ENCODE measurements at places on chromosomes 1 and 21.
A peak's percentile ranks its signal among the peaks of the same experiment; 100 is the strongest.

DNA sequence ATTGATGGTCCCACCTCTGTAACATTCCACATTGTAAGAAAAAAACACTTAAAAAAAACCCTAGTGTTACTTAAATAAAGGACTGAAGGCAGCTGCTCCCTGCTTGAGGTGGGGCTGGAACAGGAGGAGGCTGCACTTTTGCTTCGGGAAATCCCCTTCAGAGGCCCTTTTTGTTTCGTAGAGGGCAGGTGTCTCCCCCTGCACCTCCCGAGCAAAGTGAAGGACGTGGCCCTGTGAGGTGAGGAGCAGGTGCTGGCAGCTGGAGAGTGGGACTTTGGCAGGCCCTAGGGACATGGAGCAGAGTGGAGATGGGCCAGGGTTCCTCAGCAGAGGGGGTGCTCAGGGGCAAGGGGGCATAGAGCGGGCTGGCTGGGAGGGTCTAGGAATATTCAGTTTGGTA lies 33.4 kb upstream of the WNT4 start:
- DNase-seq, result no peak

DNA sequence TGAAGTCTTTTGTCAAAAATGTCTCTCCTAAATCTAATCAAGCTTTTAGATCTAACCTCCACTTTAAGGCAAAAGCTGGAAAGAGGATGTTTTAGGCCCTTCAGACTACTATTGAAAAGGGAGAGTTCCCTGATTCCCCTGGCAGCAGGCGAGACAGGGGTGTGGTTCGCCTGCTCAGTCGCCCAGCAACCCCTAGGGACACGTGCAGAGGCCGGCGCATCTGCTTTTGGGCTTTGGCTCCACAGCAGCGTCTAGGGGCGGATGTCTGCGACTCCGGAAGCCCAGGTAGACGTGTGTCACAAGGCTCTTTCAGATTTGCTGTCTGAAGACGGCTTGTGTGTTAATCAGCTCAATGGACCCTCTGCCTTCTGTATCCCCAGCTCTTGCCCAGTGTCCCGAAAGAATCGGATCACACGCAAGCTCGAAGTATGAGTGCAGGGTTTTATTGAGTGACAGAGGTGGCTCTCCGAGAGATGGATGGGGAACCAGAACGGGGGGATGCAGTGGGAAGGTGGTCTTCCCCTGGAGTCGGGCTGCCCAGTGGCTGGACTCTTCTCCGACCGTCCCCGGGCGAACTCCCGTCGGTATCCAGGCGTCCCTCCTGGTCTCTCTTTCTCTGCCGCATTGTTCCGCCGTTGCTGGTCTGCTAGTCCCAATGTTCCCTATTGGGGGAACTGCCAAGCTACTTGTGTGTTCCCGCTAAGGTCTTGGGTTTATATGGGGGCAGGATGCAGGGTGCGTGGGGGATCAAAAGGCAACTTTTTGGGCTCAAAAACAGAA lies 45.5 kb downstream of the OLFML2B start:
- no peak for DNase-seq

GRCh38 chr1:237115035-237115434 lies 73.1 kb downstream of the RYR2 start:
- DNase-seq, result no peak

GRCh38 chr1:118979754-118980575 lies 8.2 kb downstream of the TBX15 start:
- no peak for DNase-seq

DNA sequence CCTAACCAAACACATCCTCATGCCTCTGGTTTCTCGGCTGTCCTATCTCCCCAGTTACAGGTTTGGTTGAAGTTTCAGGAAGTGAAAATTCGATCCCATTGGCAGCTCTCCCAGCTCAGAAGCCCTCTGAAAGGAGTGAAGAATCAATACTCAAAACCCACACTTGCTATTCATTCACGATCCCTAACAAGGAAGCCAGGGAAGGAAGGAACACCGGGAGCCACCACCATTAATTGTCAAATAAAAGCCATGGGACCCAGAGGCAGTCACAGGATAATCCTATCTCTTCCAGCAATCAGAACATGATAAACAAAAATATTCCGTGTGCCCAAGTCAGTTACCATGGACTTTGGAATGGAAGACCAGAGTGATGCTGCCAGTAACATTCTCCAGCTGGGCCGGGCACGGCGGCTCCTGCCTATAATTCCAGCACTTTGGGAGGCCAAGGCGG lies 7.0 kb downstream of the TMPRSS2 start:
- no peak for DNase-seq

DNA sequence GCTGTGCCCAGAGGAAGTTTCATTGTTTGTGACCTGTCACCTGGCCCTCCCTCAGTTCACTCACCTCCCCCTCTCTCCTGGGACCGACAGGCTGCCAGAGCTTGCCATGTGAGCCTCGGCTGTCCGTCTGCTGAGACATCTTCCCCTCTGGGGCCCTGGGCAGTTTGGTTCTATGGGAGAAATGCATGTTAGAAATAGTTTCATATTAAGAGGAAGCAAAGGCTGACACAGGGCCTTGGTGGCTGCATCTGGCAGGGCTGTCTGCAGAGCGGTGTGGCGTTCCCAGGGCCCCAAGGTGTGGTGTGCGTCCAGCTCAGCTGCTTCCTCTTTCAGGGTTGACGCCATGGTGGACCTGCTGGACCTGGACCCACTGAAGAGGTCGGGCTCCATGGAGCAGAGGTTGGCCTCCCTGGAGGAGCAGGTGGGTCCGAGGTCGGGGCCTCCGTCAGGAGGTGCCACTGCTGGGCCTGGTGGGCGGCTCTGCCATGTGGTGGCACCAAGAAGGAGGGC lies 31.9 kb upstream of the LRRC3 start:
- no peak for DNase-seq

- no peak for DNase-seq
Observed at GRCh38 chr21:15282665-15283064, 217.9 kb upstream of the NRIP1 start.

DNA sequence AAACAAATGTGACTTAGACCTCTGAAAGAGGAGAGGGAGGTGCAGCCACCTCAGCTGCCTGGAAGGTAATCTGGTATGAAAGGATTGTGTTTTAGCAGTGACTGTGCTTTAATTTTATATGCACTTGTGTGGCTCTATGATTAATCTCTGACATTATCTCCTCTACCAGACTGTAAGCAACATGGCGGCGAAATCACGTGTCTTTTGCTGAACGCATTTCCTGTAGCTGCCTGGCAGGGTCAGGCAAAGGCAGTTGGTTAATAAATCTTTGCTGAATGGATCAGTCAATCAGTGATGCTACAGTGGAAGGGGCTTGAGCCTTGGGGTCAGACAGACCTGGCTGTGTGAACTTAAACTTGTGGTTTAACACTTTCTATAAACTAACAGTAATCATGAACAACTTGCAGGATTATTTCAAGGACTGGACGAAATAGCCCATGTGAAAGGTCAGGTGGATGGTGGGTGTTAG lies 96.9 kb downstream of the ADSS2 start:
- no peak for DNase-seq

- no peak for DNase-seq
Observed at GRCh38 chr1:207047505-207047904, 3.5 kb downstream of the YOD1 start.

DNA sequence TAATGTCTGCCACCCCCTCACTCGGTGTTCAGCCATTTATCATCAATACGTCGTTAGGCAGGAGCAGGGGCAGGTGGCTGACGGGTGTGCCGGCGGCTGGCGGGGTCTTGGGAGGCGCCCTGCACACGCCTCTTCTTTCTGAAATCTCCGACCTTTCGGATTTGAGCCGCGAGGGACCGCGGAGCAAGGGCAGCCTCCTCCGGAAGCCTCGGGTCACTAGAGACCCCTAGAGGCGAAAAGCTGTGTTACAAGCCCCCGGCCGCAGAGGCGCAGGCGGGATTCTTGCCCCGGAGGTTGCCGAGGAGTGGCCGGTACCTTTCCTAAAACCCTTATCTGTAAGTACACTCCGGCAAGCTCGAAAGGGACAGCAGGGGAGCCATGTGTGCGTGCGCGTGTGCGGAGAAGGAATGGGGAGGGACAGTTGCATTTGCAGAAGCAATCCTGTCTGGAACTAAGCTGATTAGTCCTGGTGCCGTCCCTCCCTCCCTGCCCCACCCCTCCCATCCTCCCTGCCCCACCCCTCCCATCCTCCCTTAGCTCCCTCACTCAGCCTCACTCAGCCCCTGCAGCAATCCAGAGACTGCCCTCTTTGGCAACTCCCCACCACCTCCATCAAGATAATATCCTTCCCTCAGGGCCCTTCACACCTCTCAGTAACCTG lies 11.0 kb downstream of the BRINP2 start:
- no peak for DNase-seq

DNA sequence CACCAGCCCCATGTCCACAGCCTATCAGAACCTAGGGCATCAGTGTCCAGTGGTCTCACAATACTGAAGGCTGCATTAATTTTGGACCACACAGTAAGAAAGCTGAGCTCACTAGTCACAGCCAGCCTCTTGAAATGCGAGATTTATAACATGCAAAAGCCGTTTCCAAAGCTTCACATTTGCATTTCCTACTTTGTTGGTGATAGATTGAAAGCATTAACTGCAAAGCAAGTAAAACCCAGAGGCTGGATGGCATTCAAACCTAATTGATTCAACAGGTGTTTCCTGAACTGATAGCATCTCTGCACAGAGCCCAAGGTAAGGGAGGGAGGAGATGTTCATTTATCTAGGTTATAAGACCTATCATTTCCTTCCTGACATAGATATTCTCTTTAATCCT lies 410.1 kb downstream of the OMA1 start:
- no peak for DNase-seq

DNA sequence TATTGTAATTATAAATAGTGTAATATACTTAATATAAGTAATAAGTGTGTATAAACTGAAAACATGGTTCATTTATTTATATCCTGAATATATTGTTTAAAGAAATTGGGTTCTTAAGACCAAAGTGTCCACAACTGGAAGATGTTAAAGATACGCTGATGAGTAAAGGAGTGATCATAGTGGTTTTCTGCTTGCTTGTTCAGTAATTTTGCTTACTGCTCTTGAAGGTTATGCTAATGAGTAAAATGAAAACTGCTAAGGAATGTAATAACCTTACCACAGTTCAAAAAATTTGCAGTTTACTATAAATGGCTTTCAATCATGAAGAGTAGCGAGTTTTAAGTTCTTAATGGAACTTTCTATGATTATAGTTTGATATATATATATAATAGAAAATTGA lies 22.0 kb downstream of the DONSON start:
- no peak for DNase-seq

- no peak for DNase-seq
Observed at GRCh38 chr1:206098242-206098919, 18.8 kb downstream of the AVPR1B start.

DNA sequence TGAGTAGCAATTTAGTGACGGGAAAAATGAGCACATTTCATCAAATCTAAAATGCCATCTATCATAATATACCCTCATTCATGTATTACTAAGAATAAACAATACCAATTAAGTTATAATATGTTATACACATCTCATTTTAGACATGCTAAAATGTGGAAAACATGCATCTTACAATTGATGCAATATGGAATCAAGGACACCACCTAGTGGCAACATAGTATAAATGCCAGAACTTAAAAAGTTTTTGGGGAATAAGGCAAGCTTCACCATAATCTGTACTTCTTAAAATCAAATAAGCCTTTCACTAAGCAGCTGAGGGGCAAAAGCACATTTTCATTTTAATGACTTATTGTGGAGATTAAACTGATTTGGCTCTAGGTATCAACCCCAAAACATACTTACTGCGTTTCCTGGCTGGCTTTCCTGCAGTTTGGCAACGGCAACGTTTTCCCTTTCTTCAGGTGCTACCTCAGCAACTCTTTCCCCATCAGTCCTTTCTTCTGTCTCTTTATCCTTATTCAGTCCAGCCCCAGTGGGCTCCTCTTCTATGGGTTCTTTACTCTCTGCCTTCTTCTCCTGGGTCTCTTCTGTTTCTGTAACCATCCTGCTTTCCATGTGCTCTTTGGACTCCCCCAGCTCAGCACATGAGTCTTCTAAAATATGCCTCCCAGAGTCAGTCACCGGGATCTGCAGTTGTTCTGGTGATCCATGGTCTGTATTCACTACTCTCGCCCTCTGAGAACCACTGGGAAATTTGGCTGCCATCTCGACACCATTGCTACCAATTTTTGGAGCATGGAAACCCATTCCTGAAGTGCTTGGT lies 11.4 kb downstream of the SDE2 start:
- no peak for DNase-seq

- no peak for DNase-seq
Observed at GRCh38 chr1:170133766-170134495, 11.8 kb upstream of the NTMT2 start.

- DNase-seq, result no peak
Observed at GRCh38 chr1:70863239-70863638, 184.4 kb downstream of the PTGER3 start.

DNA sequence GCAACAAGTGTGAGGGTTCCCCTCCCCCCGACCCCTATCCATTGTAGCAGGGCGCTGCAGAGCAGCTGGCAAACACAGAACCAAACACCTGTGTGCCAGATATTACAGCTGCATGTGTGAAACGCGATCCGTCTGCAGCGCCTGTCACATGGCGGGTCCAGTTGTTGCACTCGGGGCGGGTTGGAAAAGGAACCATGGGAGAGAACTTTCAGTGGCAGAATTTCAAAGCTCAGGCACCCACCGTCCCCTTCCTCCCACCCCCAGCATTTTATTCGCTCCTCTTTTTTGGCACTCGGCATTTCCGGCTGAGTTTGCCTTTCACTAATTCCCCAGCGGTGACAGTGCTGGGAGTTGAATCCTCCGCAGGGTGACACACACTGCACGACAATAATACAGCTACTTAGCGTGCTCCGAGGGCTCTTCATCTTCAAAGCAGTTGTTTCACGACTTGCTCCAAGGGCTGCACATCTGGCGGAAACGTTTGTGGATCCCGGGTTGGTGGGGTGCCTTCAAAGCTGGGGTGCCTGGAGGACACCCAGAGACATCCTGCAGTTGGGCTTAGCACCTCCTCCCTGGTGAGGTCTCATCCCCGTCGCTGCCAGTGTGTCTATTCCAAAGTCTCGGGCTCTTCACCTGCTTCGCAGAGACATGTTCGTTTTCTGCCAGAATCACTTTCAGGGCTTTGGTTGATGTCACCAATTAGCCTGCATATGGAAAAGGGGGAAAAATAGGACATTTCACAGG lies 180.7 kb downstream of the ZBTB18 start:
- no peak for DNase-seq

- DNase-seq, result no peak
Observed at GRCh38 chr1:10613340-10613739, 138.6 kb downstream of the PEX14 start.

- DNase-seq, result peak; percentile 50
Observed at GRCh38 chr1:211260141-211261107, 1.3 kb downstream of the RCOR3 start.

DNA sequence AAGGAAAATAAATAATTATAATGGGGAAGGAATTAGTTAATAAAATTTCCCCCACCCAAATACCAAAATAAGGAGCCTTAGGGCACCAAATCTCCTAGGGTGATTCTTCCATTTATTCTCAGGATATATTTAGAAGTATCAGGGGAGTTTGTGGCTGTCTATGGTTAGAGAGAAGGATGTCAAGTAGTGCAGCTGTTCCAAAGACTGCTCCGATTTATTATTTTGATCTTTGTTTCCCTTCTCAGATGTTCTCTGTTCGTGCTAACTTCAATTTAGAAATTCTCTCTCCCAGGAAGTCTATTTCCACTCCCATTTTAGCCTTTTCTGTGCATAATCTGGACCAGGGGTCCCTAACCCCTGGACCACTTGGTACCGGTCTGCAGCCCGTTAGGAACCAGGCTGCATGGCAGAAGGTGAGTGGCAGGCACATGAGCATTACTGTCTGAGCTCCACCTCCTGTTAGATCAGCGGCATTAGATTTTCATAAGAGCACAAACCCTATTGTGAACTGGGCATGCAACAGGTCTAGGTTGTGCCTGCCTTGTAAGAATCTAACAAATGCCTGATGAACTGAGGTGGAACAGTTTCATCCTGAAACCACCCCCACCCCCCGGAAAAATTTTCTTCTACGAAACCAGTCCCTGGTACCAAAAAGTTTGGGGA lies 9.3 kb upstream of the MAST2 start:
- DNase-seq, result no peak

Measured in activated CD4-positive, alpha-beta T cell treated with anti-CD3 and anti-CD28 coated beads, Interleukin-2, amount 50 U/mL, for 24 hours (primary cell).